ENCODE measurements at places on chromosomes 16 and 17.

DNA sequence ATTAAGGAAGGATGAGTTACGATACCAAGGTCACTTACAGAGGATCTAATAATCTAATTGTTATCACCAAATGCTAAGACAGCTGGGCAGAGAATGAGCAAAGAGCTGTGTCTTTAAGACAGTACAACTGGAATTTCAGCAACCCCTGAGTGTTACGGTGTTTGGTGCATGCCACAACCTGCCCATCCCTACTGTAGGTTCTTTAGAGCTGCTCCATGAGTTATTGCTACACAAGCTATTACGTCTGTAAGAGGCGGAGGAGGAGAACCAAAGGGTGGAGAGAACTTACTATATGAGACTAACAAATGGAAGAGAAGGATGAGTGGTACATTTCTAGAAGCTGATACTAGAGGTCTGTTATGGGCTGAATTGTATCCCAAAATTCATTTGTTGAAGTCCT, 14.2 kb upstream of the C17orf78 start:
- no peak for DNase-seq

- no peak for DNase-seq
Measured at GRCh38 chr16:57732714-57733113, 2.9 kb upstream of the KATNB1 start.

DNA sequence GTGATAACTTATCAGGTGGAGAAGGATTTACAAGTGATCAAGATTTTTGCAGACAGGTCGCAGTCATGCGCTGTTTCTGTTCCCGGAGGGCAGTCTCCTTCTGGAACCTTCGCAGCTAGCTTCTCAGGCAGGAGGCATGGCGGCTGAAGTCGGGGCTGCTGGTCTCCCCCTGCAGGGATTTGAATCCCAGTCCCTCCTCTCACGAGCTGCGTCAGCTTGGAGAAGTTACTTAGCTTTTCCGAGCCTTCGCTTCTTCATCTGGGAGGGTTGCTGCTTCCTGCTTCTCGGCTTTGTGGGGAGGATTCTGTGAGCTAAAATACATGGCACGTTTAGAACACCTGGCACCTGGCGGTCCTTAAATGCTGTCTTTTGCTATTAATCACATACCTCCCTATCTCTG, 287.8 kb upstream of the FOXF1 start:
- no peak for DNase-seq

DNA sequence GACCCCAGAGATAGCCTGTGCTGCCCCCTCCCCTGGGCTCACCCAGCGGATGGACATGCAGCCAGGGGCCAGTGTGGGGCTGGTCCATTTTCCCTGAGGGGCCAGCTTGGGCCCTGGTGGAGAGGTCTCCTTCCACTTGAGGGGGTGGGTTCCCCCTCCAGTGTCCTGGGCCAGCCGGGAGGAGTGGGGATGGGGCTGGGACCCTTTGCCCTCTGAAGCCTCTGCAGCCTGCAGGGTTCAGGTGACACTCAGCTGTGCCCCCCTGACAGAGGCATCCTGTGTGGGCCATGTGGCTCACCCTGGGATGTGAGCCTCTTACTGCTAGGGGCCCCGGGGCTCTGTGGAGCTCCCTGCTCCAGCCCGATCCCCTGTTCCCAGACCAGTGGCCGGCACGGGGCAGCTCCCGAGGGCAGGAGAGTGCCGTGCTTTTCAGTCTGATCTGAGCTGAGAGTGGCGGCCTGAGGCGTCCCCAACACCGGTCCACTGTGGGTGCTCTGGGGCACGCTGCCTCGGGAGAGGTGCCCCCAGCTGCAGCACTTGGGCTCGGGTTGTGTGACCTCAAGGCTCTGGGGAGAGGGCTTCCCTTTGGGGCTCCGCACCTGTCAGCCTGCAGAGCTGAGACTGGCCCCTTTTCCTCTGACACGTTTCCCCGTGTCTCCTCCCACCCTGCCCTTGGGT, 439 bp upstream of the GNG13 start:
- no peak for DNase-seq

GRCh38 chr17:50484386-50485155, 5.9 kb downstream of the RSAD1 start:
- DNase-seq, result no peak

GRCh38 chr17:81911969-81912368, 770 bp upstream of the PCYT2 start:
- no peak for DNase-seq

GRCh38 chr17:64146418-64147109, 16.6 kb upstream of the ERN1 start:
- DNase-seq, result no peak

GRCh38 chr17:60390925-60391470, 935 bp downstream of the USP32 start:
- no peak for DNase-seq

GRCh38 chr17:56870081-56870651, 36.2 kb downstream of the DGKE start:
- no peak for DNase-seq

- DNase-seq, result no peak
Measured at GRCh38 chr16:75491876-75492275, 3.4 kb downstream of the CHST6 start.

DNA sequence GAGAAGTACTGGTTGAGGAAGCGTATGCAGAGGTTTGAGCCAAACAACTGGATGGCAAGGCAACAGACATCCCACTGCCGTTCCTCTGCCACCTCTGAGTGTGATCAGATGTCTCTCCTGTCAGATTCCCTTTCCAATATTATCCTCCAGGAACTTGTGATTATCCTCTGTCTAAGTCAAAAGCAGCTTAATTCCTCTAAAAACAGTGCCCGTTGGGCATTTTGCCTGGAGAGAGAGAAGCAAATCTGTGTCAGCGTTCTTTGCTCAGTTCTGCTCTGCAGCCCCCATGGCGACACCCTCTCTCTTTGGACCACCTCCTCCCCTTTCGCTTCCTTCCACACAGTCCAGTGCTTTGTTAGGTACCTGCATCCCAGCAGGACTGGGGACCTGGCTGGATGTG, 56.1 kb upstream of the TBX2 start:
- DNase-seq, result no peak

GRCh38 chr17:50922721-50923405, 56.7 kb upstream of the TOB1 start:
- no peak for DNase-seq

- no peak for DNase-seq
Measured at GRCh38 chr16:4349332-4349731, 1.8 kb downstream of the PAM16 start.

GRCh38 chr16:1828645-1829410, 1.8 kb downstream of the FAHD1 start:
- no peak for DNase-seq

DNA sequence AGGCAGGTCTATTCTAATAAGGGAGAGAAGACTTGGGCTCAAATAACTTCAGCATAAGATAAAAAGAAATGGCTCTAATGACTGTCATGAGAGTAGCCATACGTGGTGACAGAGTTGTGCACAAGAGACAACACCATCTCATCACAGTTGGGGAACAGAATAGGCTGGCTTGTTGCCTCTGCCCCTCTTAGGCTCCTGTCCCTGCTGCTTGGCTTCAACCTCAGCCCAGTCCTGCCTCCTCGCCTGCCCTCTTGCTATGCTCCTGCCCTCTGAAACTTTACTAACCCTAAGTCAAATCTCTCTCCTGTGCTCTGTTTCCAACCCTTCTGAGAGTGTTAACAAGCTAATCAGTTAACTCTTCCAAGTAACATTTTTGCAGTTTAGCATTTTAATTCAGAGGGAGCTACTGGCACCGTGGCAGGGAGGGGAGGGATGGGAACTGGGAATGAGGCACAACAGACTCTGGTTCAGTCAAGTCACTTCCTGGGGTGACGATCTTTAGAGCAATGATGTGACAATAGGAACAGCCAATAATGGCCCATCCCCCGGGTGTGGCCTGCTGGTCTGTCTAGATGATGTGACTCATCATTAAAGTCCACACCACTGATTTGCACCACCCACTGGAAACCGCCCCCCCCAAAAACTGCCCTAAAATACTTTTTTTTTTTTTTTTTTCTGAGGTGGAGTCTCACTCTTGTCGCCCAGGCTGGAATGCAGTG, 35.5 kb downstream of the DNAH17 start:
- DNase-seq, result no peak

DNA sequence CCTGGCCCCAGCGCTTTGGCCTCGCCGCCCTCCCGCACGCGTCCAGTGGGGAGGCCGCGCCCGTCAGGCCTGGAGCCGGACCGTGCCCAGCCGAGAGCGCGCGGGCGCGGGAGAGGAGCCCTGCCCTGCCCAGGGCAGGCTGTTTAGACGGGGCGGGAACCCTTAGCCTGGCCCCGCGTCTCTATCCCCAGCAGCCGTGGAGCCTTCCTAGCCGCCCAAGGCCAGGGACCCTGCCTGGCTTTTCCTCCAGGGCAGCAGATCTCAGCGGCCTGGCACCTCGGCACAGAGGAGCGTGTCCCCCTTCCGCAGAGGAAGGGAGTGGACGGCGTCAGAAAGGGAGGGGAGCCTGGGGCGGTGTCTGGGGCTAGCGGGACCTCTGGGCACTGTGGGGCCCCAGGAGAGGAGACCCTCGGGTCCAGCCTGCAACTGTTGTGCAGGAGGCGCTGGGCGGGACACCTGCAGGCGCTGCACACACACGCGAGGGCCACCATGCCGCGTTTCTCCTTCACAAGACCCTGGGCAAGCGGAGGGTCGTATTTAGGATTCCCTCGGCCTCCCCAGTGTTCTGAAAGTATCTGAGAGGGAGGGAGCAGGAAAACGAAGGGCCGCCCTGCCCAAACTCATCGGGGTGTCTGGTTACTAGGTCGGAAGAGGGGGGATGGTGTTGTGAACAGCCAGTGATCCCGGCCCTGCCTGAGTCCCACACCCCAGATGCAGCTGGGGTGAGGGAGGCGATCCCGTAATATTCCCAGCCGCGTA, 2.3 kb upstream of the NPTX1 start:
- DNase-seq, result no peak

- DNase-seq, result no peak
Measured at GRCh38 chr16:3094289-3095027, 4.6 kb downstream of the ZSCAN10 start.

DNA sequence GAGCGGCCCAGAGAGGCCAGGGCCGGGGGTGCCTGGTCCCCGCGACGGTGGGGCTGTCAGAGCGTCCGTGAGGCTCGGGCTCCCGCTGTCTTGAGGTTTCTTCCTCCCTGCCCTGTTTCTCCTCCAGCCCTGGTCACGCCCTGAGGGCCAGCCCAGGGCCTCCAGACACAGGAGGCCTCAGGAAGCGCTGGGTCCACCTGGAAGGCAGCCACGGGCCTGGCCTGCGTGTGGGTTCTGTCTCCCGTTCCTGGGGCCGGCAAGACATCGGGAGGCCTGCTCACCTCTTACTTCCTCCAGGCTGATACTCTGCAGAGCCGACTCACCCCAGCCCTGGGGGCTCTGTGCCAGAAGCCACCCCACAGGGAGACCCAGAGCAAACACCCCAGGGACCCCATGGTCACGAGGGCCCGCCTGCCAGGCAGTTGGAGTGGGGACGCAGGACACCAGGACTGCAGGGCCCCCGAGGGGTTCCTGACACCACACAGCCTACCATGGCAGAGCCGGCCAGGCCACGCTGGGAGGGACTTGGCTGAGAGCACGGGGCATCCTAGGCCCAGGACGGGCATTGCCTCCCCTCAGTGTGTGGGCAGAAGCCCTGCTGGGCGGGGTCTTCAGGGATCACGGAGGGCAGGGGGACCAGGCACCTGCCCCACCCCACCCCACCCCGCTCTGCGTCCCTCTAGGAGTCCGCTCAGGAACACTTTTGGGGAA, 18.9 kb upstream of the CACNA1H start:
- DNase-seq, result no peak

DNA sequence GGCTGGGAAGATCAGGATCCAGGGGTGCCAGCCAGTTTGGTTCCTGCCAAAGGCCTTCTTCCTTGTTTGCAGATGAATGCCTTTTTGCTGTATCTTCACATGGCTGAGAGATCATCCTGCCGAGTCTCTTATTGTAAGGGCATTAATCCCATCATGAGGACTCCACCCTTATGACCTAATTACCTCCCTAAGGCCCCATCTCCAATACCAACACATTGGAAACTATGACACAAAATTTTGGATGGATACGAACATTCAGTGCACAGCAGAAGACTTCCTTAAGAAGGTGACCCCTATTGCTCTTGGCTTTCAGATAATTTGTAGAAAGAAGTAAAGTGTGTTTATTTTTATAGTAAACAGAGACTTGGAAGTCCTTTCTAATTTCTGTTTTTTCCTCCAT, 1164.7 kb upstream of the CDH8 start:
- DNase-seq, result no peak

DNA sequence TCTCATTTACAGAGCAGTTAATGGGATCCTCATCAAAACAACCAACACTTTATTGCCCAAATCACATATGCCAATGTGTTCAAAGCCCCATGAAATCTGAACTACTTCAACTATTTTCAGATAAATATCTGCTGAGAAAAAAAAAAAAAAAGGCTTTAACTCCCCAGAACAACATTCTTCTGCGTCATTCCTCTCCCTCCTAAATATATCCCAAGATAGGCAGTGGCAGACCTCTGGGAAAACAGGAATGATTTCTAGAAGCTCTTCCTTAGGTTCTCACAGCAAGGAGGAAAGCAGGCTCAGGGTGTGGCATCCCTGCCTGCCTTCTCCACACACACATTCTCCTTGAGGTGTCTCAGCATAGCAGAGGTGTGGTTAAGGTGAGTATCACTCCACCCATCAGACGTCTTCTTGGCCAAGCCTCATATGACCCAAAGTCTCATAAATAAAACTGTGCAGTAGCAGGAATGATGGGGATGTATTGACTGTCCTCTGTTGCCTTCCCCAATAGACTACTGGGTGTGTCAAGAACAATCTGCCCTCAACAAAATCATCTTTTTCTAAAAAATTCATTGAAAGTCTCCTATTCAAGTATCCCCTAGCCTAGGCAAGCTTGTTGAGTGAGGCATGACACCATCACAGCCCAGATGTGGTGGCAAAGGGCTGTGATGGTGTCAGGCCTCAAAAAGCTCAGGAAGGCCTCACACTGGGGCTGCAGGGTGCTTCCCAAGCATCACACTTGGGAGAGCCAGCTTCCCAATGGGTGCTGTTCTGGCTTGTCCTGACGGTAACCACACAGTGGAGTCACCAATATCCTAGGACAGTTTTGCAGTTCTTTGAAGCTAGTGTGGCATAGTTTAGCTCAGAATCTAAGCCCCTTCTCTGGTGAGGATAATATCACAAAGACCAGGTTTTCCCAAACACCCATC, 135.4 kb upstream of the SOX9 start:
- no peak for DNase-seq

GRCh38 chr17:77428749-77429368, 288.1 kb downstream of the SEC14L1 start:
- DNase-seq, result no peak

DNA sequence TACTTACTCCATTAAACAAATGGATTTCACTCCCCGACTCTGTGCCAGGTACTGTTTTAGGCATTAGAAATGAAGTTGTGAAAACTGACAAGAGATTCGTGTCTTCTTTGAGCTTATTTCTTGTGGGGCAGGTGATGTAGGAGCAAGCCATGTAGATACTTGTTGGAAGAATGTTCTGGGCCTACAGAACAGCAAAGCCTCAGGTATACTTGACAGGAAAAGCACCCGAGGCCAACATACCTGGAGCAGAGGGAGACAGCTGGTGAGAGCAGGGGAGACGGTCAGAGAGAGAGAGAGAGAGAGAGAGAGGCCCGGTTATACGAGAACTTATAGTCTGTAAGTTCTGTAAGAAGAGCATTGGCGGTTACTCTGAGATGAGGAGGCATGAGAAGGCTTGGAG, 110.8 kb downstream of the FTO start:
- DNase-seq, result no peak

- no peak for DNase-seq
Measured at GRCh38 chr17:8944748-8945147, 20.8 kb downstream of the PIK3R5 start.

- no peak for DNase-seq
Measured at GRCh38 chr17:50206604-50207293, 5.3 kb upstream of the COL1A1 start.

Measured in esophagus squamous epithelium (tissue), 5 donors.